ENCODE measurements at places on chromosomes 4 and X. TPM values are rescaled to one million over a fixed set of nuclear protein-coding genes. Genes with fewer than 3 reads are reported as not detected.

The MAGEB16 gene
- not detected for total RNA-seq

- no peak for DNase-seq
Measured at GRCh38 chr4:4823621-4824162, 35.8 kb upstream of the MSX1 start.

GRCh38 chr4:53717064-53717549 lies 125.8 kb upstream of the LNX1 start:
- DNase-seq = no peak

DNA sequence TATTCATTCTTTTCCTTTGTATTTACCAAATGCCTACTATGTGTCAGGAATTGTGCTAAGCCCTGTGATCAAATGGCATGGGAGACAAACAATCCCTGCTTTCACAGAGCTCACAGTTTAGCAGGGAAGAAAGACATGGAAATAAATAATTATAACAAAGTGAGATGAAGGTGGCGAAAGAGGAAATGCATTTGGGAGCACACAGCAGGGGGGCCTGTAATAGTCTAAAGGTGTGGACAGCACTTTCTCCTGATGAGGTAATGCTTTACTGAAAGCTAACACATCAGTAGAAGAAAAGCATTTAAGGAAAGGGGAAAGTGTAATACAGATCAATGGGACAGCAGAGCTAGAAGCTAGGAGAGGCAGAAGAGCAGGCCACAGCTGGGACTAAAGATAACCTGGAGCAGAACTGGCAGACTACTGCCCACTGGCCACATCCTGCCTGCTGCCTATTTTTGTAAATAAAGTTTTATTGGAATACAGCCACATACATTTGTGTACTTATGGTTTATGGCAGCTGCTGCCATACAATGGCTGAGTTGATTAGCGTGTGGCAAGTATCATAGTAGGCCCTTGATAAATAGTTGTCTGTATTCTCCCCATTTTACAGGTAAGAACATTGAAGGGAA lies 67.1 kb upstream of the TAPT1 start:
- no peak for DNase-seq

Data from omental fat pad (tissue), 4 donors.